Right hindlimb (tissue), 1 donor: ENCODE measurements at places on chromosomes 1 and 21.

DNA sequence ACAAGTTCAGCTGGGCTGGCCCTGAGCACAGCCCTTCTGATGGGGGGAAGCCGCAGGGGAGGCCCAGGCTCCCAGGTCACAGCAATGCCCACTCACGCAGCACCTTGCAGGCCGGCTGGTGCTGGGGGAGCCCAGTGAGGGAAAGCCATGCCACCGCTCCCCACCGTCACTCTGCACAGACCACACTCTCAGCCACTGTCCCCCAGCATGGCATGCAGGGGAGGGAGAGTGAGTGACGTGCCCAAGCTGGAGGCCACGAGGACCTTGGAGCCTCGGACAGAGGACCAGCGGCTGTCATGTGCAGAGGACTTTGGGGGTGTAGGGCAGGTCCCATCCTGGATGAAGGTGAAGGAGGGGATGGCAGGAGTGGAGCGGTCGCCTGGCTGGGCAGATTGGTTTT, 25.1 kb downstream of the SLC45A1 start:
- DNase-seq = no peak

DNA sequence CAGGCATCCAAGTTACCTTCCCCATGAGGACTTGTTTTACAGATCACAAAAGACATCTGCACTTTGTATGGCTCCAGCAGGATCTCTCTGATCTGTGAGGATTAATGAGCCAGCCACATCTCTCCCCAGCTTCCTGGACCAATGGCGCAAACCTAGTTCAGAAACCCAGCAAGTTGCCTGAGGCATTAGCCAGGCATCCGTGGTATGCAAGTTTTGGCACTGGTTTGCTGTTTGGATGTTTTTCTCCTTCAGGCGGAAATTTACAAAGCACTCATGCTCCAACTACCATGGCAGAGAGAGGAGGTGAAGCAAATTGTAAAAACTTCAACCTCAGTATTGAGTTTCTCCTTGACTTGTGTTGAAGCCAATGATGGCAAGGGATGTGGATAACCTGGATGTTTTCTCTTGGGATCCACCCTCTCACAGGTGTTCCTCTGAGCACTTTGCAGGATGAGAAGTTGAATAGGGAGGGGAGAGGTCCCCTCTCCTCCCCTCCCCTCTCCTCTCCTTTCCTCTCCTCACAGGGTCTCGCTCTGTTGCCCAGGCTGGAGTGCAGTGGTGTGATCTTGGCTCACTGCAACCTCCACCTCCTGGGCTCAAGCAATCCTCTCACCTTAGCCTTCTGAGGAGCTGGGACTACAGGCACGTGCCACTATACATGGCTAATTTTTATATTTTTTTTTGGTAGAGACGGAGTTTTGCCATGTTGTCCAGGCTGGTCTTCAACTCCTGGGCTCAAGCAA, 25.6 kb upstream of the ENO1 start:
- DNase-seq = peak; percentile 52

DNA sequence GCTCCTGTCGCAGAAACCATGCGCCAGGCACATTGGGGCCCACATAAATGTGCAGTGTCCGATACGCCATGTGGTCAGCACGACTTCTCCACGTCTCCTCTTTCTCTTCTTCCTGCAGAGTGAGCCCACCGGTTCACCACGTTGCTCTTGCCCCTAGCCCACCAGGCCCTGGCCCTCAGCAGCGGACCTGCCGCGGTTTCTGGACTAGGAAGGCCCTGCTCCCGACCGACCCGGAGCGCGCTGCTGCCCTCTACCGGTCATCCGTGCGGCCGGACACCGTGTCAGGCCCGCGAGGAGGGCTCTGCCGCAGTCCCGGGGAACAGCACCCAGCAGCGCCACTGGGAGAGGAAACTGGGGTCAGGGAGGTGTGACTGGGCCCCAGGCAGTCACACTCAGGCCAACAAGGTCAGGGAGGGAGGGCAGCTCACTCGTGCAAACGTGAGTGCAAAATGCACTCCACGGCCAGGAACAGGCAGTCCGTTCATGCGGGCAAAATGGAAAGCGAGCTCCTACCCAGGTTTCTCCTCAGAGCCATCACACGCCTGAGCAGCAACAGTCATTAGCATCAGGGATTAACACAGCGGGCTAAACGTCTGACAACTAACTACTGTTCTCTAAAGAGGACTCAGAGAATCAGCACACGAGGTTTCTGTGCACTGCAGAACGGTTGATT, 13.7 kb downstream of the TLR5 start:
- DNase-seq = peak; percentile 74

GRCh38 chr21:28627261-28627660, 365.4 kb downstream of the LTN1 start:
- no peak for DNase-seq

DNA sequence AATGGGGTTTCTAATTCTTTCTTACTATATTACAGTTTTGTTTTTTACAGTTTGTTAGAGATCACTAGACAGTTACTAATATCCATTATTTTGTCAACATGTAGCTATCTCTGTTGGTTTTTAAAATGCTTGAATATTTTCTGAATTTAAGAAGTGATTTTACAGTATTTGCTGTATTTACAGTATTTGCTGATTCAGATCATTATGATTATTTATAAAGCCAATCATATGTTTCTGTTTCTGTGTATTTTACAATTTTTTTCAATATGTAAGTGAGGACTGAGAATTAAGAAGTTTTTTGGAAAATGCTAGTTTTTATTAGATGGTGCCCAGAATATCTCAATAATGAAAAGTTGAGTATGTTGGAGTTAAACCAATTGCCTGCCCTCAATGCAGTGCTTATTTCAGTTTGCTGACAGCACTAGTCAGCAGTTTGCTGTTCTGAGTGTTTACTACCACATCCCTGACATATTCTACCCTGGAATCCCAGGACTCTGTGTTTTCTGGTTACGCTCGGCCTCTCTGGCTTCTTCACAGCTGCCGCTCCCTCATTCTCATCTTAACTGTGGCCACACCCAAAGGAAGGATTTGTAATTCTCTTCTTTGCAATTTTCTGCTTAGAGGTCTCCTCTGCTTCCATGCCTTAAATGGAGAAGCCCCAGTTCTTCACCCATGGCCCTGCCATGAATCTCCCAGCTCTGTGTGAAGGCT, 68.0 kb upstream of the BACH1 start:
- DNase-seq = no peak

GRCh38 chr1:197910120-197910991, 6.8 kb upstream of the LHX9 start:
- DNase-seq = no peak
